AG10803 (cell line): ENCODE measurements at places on chromosomes 16 and 17.

DNA sequence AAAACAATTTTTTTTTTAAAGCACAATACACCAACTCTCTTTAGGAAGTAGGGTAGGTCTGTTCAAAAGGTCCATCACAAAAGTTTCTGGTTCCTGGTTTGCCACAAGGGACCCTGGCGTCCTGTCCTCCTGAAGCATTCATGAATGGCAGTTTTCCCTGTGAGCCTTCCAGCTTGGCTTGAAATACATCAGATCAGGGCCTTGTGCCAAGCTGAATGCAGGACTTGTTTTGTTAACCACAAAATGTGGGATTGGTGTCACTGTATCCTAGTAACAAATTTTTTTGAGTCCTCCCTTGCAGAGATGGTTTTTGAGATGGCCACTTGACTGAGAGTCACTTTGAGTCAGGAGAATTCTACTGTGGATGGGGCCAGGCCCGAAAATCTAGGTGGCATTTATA lies 3.9 kb downstream of the GNAO1 start:
- peak; percentile 3 for DNase-seq

- DNase-seq = peak; percentile 42
These were observed 124.9 kb downstream of the METRNL start for GRCh38 chr17:83204230-83204725.

DNA sequence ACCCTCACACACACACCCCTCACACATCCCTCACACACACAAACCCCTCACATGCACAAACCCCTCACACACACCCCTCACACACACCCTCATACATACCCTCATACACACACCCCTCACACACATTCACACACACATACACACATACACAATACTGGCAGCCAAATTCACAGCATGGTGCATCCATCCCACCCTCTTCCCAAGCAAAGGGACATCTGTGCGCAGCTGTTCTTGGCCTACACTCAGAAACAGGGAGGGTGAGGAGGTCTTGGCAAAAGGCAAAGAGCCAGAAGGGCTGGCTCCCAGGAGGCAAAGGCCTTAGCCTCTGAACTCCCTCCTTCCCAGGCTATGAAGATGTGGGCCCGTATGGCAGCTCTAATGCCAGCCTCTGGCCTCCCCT lies 23.4 kb downstream of the C17orf67 start:
- no peak for DNase-seq

- peak; percentile 77 for DNase-seq
These were observed at the start of gene ZNF747 for GRCh38 chr16:30534368-30535105. Gene ZNF747, minus strand, starts transcription at chr16:30534858. Its CDS starts 179 bp downstream, at chr16:30534679.

DNA sequence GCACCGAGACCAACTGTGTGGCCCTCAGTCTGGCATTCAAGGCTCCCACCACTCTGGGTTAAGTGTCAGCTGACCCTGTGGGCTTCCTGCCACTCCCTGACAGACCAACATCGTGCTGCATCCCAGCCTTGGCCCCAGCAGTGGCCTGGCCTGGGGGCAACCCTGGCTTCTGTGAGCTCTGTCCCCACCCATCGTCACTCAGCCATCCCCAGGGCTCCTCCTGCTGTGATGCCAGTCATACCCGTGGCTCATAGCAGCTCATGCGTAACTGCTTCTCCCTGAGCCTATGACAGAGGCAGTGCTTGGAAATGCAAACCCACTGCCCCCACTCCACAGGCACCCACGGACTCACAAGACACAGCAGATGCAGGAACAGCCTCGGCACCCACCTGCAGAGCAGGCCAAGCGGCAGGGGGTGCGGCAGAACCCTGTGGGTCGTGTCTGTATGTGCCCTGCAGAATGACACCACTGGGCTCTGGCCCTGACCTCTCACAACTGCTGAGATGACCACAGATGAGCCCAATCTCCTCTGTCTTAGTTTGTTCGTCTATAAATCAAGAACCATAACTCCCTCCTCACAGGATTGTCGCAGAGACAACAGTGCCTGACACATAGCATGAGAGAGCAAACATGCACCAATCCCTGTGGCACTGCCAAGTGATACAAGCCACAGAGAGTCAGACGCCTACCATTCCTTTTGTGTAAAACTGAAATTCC lies 26.6 kb downstream of the PIEZO1 start:
- DNase-seq = no peak

- peak; percentile 93 for DNase-seq
These were observed 5.6 kb downstream of the RARA start for GRCh38 chr17:40314584-40314956.

DNA sequence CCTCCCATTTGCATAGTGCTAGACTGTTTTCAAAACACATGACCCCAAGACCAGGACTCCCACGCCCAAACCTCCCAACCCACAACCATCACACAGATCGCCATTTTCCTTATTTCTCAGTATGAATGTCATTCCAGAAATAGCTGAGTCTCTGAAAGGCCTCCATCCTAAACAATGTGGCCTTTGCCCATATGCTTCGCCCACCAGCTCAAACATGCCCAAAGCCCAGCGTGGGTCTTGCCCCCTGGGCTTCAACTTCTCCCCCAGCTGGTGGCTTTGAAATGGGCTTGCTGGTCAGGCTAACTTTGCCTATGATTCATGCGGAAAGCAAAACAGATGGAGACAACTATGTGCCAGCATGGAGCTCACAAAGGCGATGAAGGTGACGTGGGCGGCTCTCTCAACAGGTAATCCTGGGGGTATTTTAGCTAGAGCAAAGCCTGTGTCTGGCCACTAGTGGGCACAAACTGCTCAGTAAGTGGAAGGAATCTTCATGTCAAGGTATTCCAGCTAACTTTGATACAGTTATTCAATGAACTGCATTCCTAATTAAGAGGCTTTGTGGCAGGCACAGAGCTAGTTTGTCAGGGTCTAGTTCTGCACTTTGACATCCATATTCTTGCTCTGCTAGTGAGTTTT lies 17.1 kb downstream of the PMP22 start:
- DNase-seq = peak; percentile 17

DNA sequence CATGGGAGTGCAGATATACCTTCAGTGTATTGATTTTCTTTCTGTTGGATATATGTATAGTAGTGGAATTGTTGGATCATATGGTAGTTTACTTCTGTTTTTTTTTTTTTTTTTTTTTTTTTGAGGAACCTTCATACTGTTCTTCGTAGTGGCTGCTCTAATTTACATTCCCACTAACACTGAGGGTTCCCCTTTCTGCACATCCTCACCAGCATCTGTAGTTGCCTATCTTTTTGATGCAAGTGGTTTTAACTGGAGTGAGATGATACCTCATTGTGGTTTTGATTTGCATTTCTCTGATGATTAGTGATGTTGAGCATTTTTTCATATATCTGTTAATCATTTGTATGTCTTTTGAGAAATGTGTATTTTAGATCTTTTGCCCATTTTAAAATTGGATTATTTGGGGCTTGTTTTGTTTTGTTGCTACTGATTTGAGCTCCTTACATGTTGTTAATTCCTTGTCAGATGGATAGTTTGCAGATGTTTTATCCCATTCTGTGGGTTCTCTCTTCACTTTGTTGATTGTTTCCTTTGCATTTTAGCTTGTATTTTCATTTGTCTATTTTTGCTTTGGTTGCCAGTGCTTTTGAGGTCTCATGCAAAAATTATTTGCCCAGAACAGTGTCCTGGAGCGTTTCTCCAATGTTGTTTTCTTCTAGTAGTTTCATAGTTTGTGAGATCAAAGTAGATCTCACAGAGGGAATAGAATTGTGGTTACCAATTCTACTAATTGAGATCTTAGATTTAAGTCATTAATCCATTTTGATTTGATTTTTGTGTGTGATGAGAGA lies 25.0 kb upstream of the BCAS3 start:
- DNase-seq = no peak

DNA sequence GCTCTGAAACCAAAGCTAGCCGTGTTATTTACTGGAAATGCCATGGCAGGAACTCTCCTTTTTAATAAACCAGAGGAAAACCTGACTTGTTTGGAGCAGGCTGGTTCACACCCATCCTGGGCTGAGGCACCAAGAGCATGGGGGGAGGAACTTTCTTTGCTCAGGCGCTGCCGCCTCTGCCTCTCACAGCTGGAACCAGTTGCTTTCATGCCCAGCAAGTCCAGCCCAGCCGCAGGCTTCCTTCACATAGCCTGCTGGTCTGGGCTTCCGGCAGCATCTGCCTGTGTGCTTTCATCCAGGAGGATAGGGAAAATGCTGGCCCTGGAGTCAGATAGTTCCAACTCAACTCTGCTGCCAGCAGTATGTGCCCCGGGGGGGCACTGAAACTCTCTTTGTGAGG lies 88.1 kb upstream of the ASIC2 start:
- DNase-seq = peak; percentile 20

DNA sequence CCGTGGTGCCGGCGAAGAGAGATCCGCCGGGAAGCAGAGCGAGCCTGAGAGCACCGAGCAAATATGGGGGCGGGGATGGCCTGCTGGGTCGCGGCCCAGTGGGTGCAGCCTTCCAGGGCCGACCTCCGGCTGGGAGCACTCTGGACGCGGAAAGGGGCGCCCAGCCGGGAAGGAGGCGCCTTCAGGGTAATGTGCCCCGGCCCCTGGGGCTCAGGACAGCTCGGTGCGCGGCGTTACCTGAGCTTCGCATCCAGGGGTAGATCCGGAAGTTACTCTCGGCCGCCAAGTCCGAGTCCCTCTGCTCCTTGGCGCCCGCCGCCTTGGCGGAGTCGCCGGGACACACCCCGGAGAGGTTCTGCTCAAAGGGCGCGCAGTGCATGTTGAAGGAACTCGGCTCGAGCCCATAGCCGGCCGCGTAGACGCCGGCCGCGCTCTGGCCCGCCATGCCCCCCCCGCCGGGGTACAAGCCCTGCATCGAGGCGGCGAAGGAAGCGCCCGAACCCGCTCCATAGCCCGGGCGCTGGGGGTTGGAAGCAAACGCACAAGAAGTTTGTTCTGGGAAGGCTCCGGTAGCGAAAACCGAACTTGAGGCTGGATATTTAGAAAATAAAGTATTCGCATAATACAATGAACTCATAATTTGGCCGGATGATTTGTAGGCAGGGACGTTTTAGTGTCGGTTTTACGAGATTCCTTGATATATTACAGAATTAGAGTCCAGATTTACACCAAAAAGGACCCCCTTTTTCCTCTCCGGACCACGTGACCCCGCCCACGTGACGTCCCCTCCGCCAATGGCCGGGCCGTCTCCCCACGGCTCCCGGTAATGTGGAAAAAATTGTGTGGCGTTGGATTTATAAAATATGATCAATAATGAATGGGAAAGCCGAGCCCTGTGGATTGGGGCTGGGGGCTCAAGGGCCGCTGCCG lies at the start of gene HOXB7:
TSS of gene HOXB7 (minus strand) at position 736 of the 930 bp plus-strand sequence. CDS start at position 637, 99 bp downstream.
- DNase-seq = peak; percentile 64

DNA sequence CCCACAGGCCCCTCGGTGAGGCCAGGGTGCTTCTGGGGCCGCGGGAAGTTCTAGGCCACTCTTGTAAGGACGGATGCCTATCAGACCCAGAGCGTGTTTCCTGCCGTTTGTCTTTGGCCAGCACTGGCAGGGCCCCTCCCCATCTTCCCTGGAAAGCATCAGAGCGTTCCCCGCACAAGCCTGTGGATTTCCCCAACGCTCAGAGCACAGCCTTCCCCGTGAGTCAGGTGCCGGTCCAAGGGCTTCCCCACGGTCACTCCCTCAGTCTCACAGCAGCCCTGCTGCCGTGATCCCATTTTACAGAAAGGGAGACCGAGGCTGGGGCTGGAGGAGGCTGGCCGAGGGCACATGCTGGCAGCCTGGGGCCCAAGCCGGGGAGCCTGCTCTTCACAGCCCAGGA lies 33.7 kb downstream of the CRISPLD2 start:
- DNase-seq = no peak

- DNase-seq = no peak
These were observed 6.7 kb downstream of the TMEM208 start for GRCh38 chr16:67233596-67233995.

- DNase-seq = peak; percentile 43
These were observed 33.9 kb downstream of the CMTM4 start for GRCh38 chr16:66662445-66663194.

GRCh38 chr16:54503011-54503855 lies 216.6 kb upstream of the IRX3 start:
- DNase-seq = peak; percentile 85

DNA sequence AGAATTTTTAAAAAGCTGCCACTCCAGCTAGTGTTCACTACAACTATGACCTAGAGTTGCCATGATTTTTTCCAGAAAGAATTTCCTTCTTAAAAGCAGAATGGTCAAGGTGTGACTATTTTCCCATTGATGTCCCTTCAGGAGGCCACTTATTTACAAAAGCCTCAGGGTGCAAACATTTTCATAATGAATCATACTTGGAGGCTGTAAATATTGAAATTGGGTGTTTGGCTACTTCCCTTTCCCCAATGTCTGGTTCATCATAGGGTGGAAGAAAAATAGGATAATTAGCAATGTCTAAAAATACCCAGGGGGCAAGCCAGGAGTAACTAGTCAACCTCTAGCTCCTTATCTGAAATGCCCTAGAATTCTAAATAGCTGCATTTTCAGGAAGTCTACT lies 18.8 kb downstream of the AXIN2 start:
- no peak for DNase-seq

- DNase-seq = no peak
These were observed 639.1 kb downstream of the MAF start for GRCh38 chr16:78961464-78961863.
